ENCODE measurements at places on chromosomes 2 and 18.

GRCh38 chr2:206482633-206483032 lies 39.3 kb downstream of the ADAM23 start:
- no peak for DNase-seq

DNA sequence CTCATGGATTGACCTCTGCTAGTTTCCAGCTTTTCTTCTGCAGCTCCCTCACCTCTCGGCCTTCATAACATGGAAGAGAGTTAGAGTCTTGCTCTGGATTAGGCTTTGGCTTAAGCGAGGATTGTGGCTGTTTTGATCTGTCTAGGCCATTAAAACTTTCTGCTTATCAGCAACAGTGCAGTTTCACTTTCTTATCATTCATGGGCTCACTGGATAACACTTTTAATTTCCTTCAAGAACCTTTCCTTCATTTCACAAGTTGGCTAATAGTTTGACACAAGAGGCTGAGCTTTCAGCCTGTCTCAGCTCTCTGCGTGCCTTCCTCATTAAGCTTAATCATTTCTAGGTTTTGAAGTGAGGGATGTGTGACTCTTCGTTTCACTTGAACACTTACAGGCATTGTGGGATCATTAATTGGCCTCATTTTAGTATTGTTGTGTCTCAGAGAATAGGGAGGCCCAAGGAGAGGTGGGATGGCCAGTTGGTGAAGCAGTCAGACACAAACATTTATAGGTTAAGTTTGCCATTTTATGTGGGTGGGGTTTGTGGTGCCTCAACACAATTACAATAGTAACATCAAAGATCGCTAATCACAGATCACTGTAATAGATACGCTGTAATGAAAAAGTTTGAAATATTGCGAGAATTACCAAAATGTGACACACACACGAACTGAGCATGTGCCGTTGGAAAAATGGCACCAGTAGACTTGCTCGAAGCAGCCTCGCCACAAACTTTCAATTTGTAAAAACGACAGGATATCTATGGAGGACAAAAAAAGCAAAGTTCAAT lies 129.3 kb downstream of the ZNF236 start:
- DNase-seq, result no peak

DNA sequence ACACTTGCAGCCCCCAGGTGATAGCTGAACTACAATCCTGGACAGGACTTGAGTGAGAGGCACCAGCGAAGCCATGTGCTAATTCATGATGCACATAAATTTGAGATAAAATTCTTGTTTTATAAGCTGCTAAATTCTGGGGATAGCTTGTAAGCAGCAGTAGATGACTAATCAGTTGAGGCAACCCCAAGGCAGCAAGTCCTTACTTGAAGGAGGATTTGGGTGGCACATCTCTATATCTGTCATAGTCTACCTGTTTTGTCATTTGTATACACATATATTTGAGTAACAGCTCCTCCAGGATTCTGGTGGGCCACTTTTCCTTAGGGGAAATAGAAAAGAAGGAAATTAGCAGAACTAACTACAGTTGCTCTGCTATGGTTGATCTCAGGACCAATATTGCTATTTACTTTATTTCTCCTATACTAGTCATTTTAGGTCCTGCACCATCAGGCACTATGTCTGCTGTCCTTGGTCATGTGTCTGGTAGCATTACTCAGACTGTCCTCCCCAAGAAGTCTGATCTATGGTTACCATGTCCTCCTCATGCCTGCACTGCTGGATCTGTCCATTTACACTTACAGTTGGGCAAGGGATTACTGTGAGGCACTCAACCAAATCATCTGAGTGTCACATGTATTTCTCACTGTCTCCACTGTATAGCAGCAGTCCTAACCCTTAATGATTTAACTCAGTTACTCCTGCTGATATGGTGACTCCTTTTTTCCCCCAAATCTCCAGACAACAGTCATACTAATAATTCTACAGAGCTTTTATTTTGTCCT lies 436.0 kb upstream of the CWC22 start:
- no peak for DNase-seq

GRCh38 chr2:127807678-127808353 lies 3.2 kb downstream of the WDR33 start:
- no peak for DNase-seq

DNA sequence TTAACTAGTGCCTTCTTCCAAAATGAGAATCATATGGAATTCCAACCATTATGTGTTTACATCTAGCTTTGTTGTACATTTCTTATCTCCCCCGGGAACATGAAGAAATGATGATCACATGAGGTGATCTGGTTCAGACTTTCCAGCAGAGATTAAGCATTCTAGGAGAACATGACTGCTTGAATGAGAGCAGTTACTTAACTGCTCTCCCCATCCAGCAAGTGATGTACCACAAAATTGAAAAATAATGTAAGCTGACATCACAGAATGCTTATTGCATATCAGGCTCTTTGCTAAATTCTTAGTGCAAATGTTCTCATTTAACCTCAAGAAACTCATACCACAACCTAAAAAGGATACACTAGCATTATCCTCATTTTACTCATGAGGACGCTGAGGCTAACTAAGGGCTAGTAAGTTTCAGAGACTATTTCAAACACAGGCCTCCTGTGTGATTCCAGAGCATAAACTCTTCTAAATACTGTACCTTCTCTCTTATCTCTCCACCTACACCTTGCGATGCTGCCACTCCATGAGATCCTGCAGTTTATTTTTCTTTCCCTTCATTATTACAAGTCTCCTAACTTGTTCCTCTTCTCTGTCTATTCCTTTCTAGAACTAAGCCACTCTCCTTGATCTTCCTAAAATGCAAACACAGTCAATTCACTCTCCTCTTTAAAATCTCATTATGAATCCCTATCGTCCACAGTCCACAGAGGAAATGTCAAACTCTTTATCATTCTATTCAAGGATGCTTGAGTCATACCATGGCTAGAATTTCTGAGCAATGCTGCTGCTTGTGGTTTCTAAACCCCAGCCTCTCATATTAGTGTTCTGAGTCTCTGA lies 1224.8 kb upstream of the ZEB2 start:
- DNase-seq, result no peak
